Upper lobe of right lung (tissue), 1 donor: ENCODE measurements at places on chromosomes 2 and 18.
A peak's percentile ranks its signal among the peaks of the same experiment; 100 is the strongest.

DNA sequence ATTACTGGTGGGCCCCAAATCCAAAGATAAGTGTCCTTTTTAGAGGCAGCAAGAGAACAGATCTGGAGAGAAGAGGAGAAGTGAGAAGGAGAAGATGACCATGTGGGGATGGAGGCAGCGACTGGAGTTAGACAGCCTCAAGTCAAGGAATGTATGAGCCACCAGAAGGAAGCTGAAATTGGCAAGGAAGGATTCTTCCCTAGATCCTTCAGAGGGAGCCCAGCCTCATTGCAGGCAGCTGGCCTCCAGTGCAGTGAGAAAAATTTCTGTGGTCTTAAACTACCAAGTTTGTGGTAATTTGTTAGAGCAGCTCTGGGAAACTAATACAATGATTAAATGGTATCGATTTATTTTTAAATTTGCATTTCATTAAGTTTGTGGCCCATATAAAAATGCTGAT is 167.9 kb downstream of the NCKAP5 start:
- no peak for DNase-seq

DNA sequence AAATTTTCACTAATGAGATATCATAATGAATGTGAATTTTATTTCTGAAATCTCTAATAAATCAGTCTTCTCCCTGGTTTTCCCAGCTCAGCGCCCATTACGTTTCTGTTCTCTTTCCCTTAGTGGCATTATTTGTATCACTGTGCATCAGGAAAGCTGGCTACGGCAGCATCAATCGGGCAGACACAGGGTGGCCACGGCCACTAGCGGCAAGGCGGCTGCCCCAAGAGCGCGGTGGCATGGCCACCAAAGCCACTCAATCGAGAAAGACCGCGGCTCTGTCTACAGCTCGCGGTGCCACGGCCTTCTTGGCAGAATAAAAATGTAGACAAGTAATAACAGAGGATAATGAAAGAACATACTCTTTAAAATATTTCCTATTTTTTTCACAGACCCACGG is 168.0 kb downstream of the RPIA start:
- no peak for DNase-seq

GRCh38 chr18:8319798-8320489 is 289.3 kb upstream of the RAB12 start:
- no peak for DNase-seq

DNA sequence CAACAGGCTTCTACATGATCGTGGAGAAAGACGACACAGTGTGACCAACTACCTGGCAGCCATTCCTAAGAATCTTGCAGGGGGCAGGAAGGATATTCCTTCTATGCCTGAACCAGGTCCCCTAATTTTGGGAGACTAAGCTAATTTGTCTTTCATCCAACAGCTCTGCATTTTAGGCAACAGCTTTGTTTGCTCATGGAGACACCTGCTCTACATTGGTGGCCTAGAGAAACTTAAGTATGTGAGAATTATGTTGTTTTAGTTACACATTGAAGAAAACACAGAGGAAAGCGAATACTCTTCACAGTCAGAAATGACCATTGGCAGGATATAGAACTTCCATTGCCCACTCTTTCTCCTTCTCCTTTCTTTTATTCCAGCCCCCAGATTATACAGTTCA is 75.2 kb downstream of the ASXL3 start:
- DNase-seq, result no peak

- no peak for DNase-seq
Observed at GRCh38 chr2:149184991-149185390, 145.4 kb upstream of the LYPD6 start.

- DNase-seq, result peak; percentile 86
Observed at GRCh38 chr2:191245869-191246531, 796 bp downstream of the MYO1B start.

DNA sequence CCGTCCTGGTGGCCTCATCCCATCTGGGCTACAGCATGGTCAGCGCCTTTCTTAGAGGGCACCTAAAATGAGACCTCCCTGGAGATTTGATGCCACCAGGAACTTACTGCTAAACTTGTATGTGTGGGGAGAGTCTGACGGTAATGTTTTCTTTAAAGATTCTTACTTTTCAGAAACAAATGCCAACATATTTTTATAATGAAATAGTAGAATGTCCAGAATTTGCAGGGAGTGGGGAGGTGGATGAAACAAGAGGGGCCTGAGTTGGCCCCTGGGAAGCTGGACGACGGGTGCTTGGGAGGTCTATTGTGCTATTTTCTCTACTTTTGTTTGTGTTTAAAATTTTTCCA is 118.8 kb upstream of the CTDP1 start:
- DNase-seq, result no peak

GRCh38 chr18:8685141-8685913 is 20.0 kb upstream of the MTCL1 start:
- no peak for DNase-seq

DNA sequence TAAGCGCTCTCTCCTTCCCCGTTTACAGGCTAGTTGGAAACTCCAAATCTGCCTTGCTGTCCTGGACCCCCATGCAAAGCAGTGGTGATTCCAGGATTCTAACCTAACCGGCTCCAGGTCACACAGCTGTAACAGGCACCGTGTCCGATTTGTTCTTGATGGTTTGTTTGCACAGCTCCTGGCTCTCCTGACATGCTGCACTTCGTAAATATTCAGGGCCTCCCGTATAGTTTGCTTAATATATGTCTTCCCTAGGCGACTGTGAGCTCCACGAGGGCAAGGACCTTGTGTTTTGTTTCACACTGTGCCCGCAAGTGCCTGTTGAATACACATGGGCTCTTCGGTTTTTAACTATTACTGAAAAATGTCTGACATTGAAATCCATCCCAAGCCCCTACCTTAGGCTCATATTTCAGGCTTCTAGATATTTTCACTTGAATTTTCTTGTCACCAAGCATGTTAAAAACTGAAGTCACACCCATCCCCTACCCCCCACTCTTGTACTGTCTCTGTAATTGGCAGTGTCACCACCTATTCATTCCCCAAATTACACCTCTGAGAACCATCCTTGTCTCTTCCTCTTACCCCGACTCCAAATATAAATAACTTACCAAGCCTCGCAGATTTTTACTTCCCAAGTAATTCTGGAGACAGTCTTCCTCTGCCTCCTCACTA is 1.0 kb upstream of the PUM2 start:
- no peak for DNase-seq

DNA sequence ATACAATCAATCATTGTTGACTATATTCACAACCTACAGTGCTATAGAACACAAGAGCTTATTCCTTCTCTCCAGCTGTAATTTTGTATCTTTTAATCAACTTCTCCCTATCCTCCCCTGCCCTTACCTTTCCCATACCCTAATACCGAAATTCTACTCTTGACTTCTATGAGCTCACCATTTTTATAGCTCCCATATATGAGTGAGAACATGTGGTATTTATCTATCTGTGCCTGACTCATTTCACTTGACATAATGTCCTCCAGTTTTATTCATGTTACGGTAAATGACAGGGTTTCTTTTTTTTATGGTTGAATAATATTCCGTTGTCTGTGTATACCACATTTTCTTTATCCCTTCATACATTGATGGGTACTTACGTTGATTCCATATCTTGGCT is 2.6 kb downstream of the MROH2A start:
- DNase-seq, result no peak

DNA sequence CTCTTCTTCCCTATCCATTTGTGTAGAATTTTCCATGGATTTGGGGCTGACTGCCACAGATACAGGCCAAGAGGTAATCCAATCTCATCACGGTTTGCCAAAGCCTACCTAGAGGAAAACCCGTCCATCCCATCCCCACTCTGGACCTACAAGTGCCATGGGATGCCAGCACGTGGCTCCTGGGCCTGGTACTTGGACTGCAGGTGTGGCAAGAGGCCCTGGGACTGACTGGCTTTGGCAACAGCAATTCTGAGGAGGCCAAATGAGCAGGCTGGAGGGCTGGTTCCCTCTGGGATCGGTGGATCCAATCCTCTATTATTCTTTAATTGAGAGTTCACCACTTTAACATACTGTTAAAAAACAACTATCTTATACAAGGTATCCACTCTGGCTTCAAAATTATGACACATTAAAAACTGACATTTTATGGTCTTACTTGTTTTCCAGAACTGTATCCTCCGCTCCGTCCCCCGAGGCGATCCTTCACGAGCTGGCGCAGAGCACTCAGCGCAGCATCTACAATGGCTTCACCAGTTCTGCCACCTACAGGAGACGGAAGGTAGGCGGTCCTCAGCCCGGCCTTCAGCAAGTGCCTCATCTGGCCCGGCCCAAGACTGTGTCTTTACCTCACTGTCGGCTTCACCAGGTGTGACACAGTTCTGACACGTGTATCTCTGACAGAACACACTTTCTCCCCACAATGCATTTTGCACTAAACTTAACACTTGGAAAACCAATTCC is 19.8 kb downstream of the PDIA6 start:
- DNase-seq, result no peak

DNA sequence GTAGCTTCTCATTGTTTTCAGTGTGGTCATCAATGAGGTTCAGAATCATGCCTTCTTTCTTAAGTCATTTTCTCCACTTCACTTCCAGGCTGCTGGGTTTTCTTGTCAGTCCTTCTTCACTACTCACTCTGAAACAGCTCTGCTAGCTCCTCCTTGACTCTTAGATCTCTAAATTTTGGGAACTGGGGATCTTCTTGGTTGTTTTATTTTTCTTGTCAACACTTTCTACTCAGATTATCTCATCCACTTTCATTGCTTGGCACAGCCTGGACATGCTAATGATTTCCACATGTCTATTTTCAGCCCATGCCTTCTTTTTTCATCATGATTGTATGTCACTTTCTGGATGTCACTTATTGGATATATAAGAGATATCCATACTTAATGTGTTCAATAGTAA is 517.8 kb upstream of the DSEL start:
- no peak for DNase-seq

- no peak for DNase-seq
Observed at GRCh38 chr18:10376731-10377130, 77.7 kb upstream of the APCDD1 start.

GRCh38 chr2:144941743-144942488 is 422.0 kb upstream of the ZEB2 start:
- no peak for DNase-seq

DNA sequence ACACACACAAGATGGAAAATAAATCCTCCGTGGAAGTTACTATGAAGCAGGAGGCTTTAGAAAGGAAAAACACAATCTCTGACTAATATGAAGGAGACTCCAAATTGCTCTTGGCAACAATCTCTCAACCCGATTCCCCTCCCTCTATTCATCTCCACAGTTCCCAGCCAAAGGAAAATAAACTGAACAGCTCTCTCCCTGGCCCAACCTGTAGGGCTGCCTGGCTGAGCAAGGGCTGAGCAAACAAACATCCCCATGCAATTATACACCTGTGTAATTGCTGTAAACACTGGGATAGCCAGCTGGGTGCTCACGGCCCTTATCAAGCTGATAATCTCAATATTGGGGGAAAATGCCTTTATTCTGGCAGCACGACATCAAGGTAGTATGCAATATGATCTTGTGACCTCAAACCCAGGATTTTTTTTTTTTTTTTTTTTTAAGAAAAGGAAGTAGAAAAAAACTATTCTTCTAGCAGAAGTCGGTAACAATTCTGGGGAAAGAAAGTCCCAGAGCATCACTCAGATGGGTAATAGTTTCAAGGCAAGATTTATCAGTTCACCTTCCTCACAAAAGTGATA is 203.3 kb upstream of the SMAD2 start:
- no peak for DNase-seq

GRCh38 chr2:140063356-140063755 is 1283.2 kb upstream of the NXPH2 start:
- DNase-seq, result no peak

DNA sequence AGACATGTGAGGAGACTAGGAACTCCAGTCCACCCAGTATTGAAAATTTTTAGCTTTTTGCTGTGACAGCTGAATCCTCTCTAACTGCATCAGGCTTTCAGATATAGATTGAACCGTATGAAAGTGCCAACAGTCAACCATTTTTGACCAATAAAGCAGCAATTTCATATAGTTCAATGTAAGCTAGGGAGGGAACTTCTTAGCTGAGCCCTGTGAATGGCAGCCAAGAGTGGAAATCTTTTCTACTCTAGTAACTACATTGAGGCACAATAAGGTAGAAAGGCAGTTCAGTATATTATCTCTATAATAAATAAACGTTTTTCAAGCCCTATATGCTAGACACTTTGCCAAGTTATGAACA is 96.3 kb upstream of the TANK start:
- DNase-seq, result no peak

DNA sequence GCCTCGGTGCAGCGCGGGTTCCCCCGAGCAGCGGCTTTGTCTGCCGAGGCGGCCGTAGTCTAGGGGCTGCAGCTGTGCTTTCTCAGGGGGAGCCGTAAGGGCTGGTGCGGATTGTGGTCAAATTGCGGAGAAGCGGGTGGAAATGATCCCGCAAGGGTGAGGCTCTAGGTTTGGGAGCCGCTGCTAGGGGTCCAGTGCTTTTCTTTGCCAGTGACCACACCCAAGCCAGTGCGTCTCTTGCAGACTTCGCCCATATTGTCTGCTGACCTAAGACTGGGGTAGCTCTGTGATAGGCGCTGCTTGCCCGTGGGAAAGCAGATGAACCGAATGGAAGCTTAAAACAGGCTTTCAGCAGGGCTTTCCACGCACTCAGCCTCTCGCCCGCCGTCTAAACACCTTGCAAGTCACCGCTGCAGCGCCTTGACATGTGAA is 2.1 kb downstream of the DPYSL5 start:
- DNase-seq, result no peak

GRCh38 chr18:78416853-78417252 is 562.8 kb upstream of the SALL3 start:
- DNase-seq, result no peak

DNA sequence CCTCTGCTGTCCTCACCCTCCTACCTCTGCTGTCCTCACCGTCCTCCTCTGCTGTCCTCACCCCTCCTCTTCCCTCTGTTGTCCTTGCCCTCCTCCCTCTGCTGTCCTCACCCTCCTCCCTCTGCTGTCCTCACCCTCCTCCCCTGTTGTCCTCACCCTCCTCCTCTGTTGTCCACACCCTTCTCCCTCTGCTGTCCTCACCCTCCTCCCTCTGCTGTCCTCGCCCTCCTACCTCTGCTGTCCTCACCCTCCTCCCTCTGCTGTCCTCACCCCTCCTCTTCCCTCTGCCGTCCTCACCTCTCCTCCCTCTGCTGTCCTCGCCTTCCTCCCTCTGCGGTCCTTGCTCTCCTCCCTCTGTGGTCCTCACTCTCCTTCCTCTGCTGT is 11.8 kb downstream of the GAD1 start:
- DNase-seq, result no peak

- DNase-seq, result no peak
Observed at GRCh38 chr18:44625386-44625785, 55.3 kb upstream of the SETBP1 start.

DNA sequence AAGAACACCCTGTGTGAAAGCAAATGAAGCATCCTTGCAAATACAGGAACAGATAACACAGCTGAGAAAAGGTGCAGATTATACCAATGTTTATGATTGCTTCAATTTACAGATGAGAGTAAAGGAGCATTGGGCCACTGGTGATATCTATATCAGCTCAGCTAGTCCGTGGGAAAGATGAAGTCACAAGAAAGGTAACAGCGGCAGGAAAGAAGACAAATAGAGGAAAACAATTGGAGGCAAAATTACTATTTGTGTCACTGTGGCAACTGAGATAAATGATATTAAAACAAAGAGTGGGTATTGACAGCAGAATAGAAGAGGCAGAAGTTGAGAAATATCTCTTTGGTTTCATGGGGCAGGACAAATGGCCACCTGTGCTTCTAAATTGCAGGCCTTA is 121.2 kb upstream of the CAVIN2 start:
- no peak for DNase-seq

- no peak for DNase-seq
Observed at GRCh38 chr18:58139459-58140386, 95.7 kb downstream of the NEDD4L start.
